Nephron progenitor cell (in vitro differentiated cells): ENCODE measurements at places on chromosomes 2 and 18.

DNA sequence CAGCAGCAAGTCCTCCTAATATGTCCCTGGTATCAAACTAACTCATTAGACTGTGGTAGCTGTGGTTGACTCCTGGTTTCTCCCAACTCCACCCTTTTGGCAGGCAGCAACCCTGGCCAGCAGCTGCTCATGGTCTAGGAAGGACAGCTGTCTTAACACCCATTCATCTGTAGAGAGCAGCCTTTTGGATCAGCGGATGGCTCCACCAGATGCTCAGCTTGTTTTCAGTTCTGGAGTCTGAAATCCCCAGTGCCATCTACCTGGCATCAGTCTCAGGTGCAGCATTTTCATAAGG is 100.5 kb downstream of the SPOPL start:
- DNase-seq, result no peak

DNA sequence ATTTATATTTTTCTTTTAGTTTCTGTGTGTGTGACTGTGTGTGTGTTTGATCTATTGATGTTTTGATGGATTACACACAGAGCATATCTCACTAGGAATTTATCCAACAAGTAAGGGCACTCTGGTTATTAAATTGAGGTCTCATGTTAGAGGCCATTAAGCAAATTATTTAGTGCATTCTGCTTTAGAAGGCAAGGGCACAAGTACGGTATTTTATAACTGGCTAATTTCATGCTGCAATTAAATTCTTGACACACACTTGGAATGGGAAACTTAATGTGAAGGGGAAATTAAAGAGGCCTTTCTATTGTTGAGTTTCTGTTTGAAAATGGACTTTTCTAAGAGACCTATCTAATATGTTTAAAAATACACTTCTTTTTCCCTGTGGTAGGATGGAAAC is 25.8 kb downstream of the NYAP2 start:
- no peak for DNase-seq

- no peak for DNase-seq
These were observed 67.6 kb upstream of the PXDN start for GRCh38 chr2:1811971-1812350.

GRCh38 chr2:100691846-100692245 is 128.1 kb upstream of the NPAS2 start:
- no peak for DNase-seq

GRCh38 chr2:72178551-72178950 is 30.9 kb upstream of the CYP26B1 start:
- DNase-seq, result no peak

GRCh38 chr18:58493516-58494253 is 135.2 kb downstream of the ALPK2 start:
- DNase-seq, result peak; percentile 77

GRCh38 chr18:22108674-22109073 is 60.7 kb upstream of the GATA6 start:
- DNase-seq, result no peak

DNA sequence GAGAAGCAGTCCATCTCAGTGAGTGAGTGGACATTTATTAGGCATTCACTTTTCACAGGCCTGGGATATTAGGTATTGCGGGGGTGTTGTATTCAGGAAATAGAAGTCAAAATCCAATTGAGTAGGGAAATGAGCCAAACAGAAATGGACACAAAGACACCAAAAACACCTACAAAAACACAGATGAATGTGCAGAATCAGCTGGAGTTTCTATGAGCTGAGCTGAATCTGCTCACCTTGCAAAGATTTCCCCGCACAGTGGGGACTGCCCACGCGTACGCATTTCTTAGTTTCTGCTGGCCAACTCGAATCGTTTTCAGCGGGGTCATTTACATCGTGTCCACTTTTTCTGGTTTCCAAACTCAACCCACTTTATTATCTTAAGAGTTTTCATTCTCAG is 160.0 kb downstream of the BCL2 start:
- no peak for DNase-seq

GRCh38 chr2:119486196-119486827 is 38.0 kb downstream of the SCTR start:
- no peak for DNase-seq

DNA sequence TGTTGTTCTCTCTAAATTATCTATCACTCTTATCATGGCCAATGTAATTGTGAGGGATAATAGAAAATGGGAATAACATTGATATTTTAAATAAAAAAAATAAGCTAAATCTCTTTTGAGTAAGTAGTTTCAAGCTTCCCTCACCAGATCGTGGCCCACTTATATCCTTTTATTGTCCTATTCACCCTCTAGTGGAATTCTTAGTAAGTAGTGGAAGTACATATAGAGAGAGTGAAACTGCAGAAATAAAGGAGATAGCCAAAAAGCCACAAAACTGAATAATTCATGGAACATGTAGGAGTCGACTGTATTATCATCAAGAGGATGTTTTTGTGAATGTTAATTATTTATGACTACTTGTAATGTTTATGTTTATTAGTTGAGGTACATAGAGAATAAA is 66.1 kb upstream of the DTNA start:
- DNase-seq, result no peak

GRCh38 chr2:126770466-126770865 is 114.5 kb downstream of the GYPC start:
- no peak for DNase-seq

DNA sequence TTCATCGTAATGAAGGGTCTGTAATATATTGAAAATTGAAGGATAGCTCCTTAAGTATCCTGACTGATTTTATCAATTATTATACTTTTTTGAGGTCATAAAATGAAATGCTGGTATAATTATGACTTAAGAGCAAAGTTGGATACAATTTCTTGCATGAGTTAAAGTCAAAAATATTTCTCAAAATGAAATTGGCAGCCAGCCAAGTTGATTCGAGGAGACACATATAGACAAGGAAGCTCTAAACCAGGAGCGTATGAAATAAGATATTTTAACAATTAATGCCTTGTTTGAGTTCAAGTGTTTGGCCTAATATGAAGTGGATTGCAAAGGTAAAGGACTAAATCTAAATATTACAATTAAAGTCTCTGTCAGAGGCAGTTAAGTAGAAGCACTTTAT is 260.4 kb upstream of the DSEL start:
- DNase-seq, result no peak

DNA sequence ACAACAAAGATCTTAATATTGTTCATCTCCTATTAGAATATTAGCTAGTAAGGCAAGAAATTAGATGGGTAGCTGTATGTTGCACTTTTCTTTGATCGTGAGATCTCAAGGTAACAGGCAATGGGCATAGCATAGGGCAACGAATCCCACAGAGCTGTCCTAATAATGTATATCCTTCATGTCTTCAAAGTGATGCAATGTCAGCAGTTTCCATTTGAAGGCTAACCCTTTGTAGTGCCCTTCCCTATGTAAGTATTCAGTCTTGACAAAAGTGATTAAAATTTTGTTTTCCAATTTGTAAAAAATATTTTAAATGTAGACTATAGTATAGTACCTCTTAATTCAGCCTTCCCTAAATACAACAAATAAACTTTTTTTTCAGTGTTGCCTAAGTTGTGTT is 112.5 kb downstream of the PKP4 start:
- DNase-seq, result no peak

DNA sequence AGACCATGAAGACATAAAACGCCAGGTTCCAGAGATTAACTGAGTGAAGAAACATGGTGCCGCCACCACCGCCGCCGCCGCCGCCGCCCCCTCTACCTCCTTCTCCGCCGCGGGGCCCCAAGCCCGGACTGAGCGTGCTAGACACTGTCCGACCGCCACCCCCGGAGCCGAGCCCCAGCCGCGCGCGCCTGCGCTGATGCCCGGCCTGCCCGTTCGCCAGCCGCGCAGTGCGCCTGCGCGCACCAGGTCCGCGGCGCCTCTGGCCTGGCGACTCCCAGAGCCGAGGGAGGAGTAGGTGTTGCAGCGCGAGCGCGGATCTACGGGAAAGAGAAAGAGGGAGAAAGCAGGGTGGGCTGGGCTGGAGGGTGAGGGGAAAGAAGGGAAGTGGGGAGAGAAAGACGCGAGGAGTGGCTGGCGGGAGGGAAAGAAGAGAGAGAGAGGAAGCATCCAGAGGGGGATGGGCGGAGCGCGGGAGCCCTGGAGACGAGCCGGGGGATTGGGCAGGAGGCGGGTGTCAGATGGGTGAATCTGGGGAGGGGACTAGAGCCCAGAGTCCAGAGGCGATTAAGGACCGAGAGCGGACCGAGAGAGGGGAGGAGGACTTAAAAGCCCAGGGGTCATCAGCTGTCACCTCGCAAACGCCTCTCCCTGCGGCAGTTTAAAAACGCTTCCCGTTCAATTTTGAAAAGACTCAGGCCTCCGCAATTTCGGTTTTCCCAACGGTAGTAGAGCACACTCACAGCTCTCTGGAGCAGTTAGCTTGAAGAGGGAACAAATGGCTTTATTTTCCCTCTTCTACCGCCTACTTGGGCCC is at the start of gene PGAP1:
PGAP1 (minus strand) TSS at position 146 of the 814 bp plus-strand sequence; CDS start at position 55, 91 bp downstream.
- DNase-seq, result peak; percentile 95

GRCh38 chr2:176175709-176176607 is 12.5 kb upstream of the HOXD1 start:
- DNase-seq, result no peak

DNA sequence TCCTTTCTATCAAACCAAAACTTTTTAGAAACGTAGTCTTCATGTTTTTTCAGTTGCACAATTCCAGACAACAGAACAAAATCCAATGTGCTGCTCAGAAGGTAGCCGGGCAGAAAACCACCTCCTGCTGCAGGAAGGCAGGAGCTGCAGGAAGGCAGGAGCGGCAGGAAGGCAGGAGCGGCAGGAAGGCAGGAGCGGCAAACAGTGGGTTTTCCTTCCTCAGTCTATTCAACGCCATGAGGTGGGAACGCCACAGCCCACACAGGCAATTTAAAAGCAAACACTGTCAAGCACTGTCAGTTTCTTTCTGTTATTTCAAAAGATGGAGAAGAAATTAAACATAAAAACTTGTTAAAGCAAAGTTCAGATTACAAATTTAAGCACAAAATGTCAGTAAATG is 601.2 kb upstream of the SALL3 start:
- DNase-seq, result no peak

DNA sequence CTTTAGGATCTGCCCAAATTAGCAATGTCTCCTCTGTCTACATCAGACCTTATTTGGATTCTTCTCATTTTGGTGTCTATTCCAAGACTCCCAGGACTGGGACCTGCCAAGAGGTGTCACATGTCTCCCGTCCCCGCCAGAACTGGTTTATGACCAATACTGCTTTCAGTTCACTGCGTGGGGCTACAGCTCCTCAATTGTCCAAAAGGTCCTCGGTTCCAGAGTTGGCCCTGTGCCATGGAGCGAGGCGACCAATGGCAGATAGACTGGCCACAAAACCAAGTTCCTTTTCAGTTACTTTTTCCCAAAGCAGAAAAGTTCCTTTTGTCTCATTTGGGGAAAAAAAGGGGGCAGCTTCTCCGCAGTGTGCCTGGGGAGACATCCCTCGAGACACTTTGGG is 144.1 kb upstream of the ZNF236 start:
- no peak for DNase-seq

DNA sequence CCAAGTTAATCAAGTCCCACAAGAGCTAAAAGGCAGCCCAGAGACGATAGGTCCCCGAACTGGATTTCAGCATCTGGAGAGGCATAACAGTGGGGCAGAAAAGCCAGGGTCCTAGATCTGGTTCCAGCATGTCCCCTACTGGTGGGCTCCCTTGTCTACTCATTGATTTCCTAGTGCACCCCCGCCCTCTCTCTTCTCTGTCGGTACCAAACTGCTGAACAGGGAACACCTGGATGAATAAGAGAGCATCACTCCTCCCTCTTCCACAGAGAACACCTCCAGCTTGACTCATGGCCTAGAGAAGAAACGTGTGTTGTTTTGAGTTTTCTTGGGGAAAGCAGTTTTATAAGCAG is 101.3 kb downstream of the FOXI3 start:
- no peak for DNase-seq

DNA sequence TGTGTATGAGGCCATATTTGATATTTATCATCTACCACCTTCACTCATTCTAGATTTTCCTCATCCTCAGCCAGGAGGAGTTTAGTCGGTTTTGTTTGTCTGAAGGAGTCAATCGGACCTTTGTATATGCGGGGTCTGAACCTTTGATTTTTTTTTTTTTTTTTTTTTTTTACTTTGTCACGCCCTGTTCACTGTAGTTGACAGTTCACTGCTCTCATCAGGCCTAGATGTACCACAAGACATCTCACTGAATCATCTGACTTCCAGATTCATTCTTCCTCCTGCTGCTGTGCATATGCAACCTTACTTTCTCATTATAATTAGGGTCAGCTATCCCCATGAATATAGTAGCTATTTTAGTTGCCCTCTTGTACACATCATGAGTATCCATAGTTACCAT is 133.2 kb downstream of the ARHGAP15 start:
- no peak for DNase-seq

DNA sequence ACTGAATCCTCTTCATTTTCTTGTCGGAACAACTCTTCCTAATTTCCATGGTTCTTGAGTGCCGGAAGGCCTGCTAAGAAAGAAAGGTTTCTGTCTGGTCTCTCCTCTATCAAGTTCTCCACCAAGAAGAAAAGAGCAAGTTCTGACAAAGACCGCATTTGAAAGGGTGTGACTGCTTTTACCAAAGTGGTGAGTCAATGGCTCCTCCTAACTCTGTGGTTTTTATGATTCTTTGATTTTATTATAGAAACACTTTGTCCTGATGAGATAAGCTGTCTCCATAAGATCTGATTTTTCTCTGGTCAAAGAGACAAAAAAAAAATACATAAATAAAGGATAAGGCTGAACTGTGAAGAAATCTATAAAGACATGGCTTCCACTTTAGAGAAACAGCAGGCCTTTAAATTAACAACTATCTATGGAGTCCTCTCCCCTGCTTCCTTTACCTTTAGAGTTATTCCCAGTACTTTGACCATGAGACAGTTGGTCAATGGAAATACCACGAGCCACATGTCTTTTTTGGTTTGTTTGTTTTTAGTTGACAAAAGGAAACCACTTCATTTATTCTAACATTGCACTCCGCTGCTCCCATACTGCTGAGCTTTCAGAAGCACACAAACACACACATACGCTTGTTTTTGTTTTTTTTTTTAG is 67.7 kb downstream of the REL start:
- DNase-seq, result no peak

DNA sequence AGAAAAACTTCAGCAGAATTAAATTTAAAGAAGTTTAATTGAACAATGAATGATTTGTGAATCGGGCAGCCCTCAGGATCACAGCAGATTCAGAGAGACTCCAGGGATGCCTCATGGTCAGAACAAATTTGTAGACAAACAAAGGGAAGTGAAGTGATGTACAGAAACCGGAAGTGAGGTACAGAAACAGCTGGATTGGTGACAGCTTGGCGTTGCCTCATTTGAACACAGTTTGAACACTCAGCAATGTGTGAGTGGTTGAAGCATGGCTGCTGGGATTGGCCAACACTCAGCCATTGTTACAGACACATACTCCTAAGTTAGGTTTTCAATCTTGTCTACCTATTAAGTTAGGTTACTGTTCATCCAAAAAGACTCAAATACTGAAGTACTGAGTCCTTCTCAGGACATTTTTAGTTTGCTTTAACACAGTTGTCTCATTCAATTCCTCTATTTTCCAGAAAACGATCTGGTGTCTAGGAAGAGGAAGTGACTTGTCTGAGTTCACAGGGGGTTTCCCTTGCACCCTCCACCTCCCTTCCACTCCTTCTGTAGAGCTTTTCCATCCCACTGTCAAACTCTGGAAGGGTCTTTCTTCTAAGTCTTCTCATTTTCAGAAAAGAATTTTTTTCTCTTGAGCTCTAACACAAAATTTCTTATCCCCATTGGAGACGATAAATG is 137.9 kb downstream of the SLC4A3 start:
- no peak for DNase-seq
